CD4-positive, alpha-beta T cell (primary cell): ENCODE measurements at places on chromosomes 4 and X. TPM values are rescaled to one million over a fixed set of nuclear protein-coding genes. Genes with fewer than 3 reads are reported as not detected.

SFRP2 gene
- total RNA-seq, result not detected

ADRA2C gene
- total RNA-seq, result not detected

TGIF2LX gene
- not detected for total RNA-seq

ZFP42 gene
- total RNA-seq, result not detected

TMEM156 gene
- 18.4 TPM for total RNA-seq

AFP gene
- not detected for total RNA-seq

REPS2 gene
- total RNA-seq, result 0.60 TPM

SLC4A4 gene
- 0.14 TPM for total RNA-seq

TCEAL3 gene
- total RNA-seq, result 5.8 TPM

SEC24D gene
- total RNA-seq, result 13.9 TPM

CXCL8 gene
- total RNA-seq, result 9.9 TPM

JAKMIP1 gene
- 2.0 TPM for total RNA-seq

XAGE1A gene
- total RNA-seq, result not detected

BCORL1 gene
- total RNA-seq, result 3.5 TPM

ADH1C gene
- total RNA-seq, result not detected

HSD17B13 gene
- total RNA-seq, result 0.17 TPM

DCAF12L2 gene
- not detected for total RNA-seq

CXCL6 gene
- total RNA-seq, result not detected

NAA11 gene
- total RNA-seq, result not detected

DKC1 gene
- total RNA-seq, result 58.6 TPM

YY2 gene
- 1.2 TPM for total RNA-seq
